ENCODE measurements at places on chromosomes 6 and 20.

DNA sequence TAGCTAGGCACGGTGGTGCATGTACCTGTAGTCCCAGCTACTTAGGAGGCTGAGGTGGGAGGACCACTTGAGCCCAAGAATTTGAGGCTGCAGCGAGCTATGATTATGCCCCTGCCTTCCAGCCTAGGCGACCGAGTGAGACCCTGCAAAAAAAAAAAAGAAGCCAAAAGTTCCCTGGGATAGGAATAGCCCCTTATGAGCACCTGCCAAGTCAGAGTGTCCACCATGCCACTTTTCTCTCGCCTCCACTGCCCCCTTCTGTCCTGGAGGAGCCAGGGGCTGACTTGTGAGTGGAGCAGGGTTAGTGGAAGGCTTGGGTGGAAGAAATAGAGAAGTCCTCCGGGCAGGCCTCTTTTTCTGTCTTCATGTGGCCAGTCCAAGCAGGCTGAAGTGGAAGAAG, 12.1 kb upstream of the DDX27 start:
- DNase-seq, result peak; percentile 12

DNA sequence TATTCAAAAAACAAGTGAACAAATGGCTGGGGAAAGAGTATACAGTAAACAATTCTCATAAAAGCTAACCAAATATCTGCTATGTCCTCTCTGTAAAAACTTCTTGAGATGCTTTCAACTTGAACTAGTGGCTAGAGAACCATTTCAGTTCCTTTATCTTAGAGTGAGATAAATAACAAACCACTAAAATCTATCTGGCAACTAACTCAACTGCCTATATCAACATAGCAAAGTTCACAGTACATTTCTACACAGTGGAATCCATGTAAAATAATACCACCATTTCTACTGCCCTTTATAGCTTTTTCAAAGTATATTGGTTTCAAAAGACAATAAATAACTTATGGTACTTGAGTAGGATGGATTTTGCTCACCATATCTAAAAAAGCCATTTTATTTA, 95.1 kb downstream of the MMS22L start:
- DNase-seq, result no peak

GRCh38 chr6:31821301-31822035, 6.1 kb upstream of the HSPA1B start:
- peak; percentile 77 for DNase-seq

- DNase-seq, result no peak
Observed at GRCh38 chr6:36963451-36964290, 9.1 kb downstream of the PI16 start.

- no peak for DNase-seq
Observed at GRCh38 chr6:24251339-24251738, 106.5 kb downstream of the DCDC2 start.

Data from activated CD4-positive, alpha-beta T cell treated with anti-CD3 and anti-CD28 coated beads, Interleukin-2, Interleukin-6, amounts not matched to agents 100 ng/mL and 50 ng/mL, durations not matched to agents 16 hours and 8 hours (primary cell).